ENCODE measurements at places on chromosomes 11 and 22. TPM values are rescaled to one million over a fixed set of nuclear protein-coding genes. Genes with fewer than 3 reads are reported as not detected.

- no peaks in the 10 kb centered on the region for H3K4me1 ChIP-seq
- H3K4me3 ChIP-seq: peak overlapping the region; percentile 33
- DNase-seq: peak; percentile 36
- no peaks in the 10 kb centered on the region for H3K36me3 ChIP-seq
- H3K27ac ChIP-seq: no peak overlapping the region
Observed at GRCh38 chr11:32830413-32830738, 649 bp downstream of the PRRG4 start.

GRCh38 chr11:127223026-127223425, 222.5 kb upstream of the KIRREL3 start:
- no peaks in the 10 kb centered on the region for H3K27me3 ChIP-seq
- peak; percentile 32 for DNase-seq
- H3K4me3 ChIP-seq: no peak overlapping the region
- H3K36me3 ChIP-seq: no peaks in the 10 kb centered on the region
- no peaks in the 10 kb centered on the region for H3K4me1 ChIP-seq

- DNase-seq: peak; percentile 83
- no peak overlapping the region for H3K27ac ChIP-seq
- no peaks in the 10 kb centered on the region for H3K4me1 ChIP-seq
- no peaks in the 10 kb centered on the region for H3K27me3 ChIP-seq
- peaks cover 23% of the 10 kb centered on the region for H3K36me3 ChIP-seq
Observed at GRCh38 chr22:42621505-42622002, 6.9 kb upstream of the POLDIP3 start.

DNA sequence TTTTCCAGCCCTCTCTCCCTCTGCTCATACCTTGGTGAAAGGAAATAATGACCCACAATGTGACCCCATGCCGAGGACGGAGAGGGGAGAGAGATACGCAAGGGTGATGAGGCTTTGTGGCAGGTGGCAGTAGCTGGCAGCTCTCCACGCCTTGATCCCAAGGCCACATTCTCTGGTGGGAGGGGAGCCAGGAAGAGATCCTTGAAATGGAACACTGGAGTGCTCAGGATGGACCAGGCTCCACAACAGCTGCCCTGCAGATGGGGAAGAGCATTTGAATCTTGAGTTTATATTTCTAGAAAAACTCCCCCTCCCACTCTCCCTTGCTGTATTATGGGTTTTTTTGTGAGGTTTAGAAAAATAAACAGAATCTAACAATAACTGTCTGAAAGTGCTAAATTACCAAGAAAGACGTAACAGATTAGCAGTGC, 61.6 kb upstream of the CDON start:
- no peak overlapping the region for H3K27ac ChIP-seq
- H3K4me3 ChIP-seq: no peak overlapping the region
- no peak for DNase-seq
- no peaks in the 10 kb centered on the region for H3K27me3 ChIP-seq

GRCh38 chr22:24494167-24494527, 985 bp upstream of the UPB1 start:
- H3K27me3 ChIP-seq: peaks cover 9% of the 10 kb centered on the region
- H3K4me3 ChIP-seq: no peak overlapping the region
- H3K4me1 ChIP-seq: peaks cover 16% of the 10 kb centered on the region

- no peak for DNase-seq
- no peaks in the 10 kb centered on the region for H3K27me3 ChIP-seq
- H3K36me3 ChIP-seq: peaks cover 37% of the 10 kb centered on the region
- no peak overlapping the region for H3K4me3 ChIP-seq
- no peak overlapping the region for H3K27ac ChIP-seq
Observed at GRCh38 chr22:24380220-24380904, 47.0 kb upstream of the ADORA2A start.

DNA sequence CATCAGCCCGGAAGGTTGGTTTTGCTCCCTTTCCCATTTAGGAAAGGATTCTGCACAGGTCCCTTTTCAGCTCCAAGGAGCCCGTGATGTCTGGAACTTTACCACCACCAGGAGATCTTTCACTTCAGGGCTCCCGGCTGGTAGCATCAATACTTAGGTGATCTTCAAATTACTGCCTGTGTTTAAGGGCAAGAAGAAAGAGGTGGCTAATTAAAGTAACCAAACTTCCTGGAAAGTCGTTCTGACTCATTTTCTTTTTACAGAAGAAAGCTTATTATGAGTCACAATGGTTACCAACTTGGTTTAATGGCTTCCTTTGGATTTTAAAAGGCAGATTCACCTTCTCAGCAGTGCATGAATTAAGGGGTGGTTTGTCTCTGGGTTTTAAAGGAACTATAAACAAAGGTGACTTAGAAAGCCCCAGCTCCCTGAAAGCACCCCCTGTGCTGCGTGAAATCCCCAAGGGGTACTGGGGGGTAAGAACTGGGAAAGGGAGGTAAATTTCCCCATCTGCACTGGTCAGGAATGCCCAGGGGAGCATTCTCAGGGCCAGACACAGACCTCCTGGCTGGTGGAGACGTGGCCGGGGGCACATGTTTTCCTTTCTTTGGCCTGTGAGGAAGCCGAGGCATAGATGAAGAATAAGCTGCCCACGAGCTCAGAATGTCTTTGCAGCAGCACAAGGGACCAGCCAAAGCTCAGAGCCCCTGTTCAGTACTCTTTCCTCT, 8.8 kb downstream of the POU2F3 start:
- H3K36me3 ChIP-seq: no peaks in the 10 kb centered on the region
- no peaks in the 10 kb centered on the region for H3K4me1 ChIP-seq
- no peak overlapping the region for H3K27ac ChIP-seq
- peaks cover 58% of the 10 kb centered on the region for H3K27me3 ChIP-seq

GRCh38 chr22:24937114-24937513, 9.4 kb downstream of the LHFPL7 start:
- no peak overlapping the region for H3K27ac ChIP-seq
- H3K4me1 ChIP-seq: no peaks in the 10 kb centered on the region
- DNase-seq: peak; percentile 52
- no peaks in the 10 kb centered on the region for H3K36me3 ChIP-seq
- H3K4me3 ChIP-seq: no peak overlapping the region

DNA sequence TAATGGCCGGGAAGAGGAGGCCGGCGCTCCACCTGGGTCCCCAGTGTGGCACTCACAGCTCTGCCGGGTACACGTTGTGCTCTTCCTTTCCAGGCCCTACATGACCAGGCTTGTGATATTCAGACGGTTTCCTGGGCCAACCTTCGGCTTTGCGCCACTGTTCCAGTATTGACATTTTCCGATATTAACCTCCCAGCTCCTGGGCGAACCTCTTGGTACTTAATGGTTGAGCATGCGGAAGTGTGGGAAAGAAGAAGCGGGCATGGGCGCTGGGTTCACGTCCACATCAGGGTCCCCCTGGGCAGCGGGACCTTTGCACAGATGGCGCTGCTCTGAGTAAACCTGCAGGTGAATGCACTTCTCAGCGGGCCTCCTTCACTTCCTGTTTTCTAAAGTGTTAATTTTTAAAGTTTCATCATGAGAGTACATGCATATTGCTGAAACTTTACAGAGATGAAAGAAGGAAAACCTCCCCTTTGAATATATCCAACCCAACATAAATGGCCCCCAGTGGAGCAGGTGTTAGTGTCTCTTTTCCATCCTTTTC, 286.7 kb downstream of the TBC1D22A start:
- H3K4me1 ChIP-seq: no peaks in the 10 kb centered on the region
- no peaks in the 10 kb centered on the region for H3K27me3 ChIP-seq
- H3K36me3 ChIP-seq: no peaks in the 10 kb centered on the region
- no peak for DNase-seq
- no peak overlapping the region for H3K27ac ChIP-seq
- no peak overlapping the region for H3K4me3 ChIP-seq

DNA sequence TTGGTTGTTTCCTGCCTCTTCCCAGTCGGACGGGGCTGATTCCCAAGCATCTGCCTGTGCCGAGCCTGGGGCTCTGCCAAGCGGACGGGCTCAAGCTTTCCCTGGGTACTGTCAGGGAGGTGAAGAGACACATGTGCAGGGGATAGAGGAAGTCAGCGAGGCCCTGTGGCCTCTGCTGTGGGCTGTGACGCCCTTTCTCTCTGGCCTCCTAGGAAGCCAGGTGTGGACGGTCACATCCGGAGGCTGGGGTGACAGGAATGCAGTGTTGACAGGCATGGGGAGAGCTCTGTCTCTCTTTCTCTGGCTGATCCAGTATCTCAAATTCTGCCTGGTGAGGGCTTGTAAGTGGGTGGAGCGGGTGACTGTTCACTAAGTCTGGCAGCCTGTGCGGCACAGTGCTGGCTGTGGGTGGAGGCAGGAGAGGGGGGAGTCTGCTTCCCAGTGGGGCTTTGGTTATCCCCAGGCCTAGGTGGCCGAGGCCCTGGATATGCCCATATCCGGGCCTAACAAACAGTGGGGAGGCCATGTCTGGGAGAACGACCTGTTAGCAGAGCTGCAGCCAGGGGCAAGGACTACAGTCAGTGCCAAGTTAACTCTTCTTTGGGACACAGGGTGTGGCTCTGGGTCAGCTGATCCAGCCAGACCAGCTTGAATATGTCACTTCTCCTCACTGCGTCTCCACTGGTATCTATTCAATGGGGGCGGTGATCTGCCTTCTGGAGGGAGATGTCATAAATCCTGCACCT, 1.9 kb downstream of the KCTD17 start:
- H3K4me3 ChIP-seq: no peak overlapping the region
- no peaks in the 10 kb centered on the region for H3K36me3 ChIP-seq
- H3K4me1 ChIP-seq: no peaks in the 10 kb centered on the region
- peak overlapping the region; percentile 13 for H3K27ac ChIP-seq
- DNase-seq: peak; percentile 30

GRCh38 chr11:19117760-19118097, 761 bp downstream of the ZDHHC13 start:
- DNase-seq: no peak
- no peak overlapping the region for H3K27ac ChIP-seq
- H3K36me3 ChIP-seq: no peaks in the 10 kb centered on the region
- H3K4me3 ChIP-seq: peak overlapping the region; percentile 95
- H3K27me3 ChIP-seq: peaks cover 3% of the 10 kb centered on the region

DNA sequence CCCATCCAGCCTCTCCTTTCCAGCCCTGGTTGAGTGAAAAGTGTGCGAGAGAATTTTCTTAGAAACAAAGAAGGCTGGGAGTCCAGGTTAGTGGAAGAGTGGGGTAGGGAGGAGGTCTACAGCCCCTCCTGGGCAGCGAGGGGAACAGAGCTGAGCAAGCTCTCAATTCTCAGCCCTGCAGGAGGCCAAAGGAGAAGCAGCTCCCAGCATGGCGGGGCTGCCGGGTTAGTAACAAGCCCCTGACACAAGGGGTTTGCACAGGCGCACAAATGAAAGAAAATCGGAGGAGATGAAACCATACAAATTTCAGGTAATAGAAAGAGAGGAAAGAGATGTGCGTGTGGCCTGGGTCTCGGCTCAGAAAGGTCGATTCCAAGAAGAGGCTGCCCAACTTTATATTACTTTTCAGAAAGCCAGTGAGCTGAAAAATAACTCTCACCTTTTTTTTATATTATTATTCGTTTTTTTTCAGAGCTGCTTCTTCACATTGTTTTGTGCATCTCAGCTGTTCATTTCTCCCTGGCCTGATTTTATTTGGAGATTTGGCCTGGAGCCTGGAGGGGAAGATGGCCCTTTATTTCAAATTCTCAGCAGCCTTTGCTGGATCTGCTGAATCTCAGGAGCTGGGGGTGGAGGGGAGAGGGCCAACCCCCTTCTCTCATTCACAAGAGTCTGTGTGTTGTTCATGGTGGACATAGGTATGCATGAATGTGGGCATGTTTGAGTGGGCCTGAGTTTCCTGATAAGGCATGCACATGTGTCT, 583.2 kb downstream of the BUD13 start:
- DNase-seq: no peak
- peaks cover 7% of the 10 kb centered on the region for H3K27me3 ChIP-seq

DNA sequence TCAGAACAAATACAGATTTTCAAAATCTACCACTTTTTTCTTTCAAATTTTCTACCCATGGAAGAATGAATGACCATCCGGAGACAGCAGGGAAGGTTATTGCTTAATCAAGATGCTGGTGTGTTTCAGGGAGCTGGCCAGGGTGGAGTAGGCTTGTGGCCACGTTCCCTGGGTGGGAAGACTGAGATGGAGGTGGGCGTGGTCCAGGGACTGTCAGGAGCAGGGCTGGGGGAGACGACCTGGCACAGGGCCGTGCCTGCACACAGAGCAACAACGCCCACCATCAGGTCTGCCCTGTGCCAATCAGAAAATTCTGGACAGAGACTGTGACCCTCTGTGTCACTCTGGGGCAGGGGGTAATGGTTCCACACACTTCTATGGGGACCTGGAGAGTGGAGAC, 7.1 kb upstream of the APOBEC3H start:
- H3K4me3 ChIP-seq: no peak overlapping the region
- H3K27me3 ChIP-seq: no peaks in the 10 kb centered on the region
- peaks cover 7% of the 10 kb centered on the region for H3K4me1 ChIP-seq

DNA sequence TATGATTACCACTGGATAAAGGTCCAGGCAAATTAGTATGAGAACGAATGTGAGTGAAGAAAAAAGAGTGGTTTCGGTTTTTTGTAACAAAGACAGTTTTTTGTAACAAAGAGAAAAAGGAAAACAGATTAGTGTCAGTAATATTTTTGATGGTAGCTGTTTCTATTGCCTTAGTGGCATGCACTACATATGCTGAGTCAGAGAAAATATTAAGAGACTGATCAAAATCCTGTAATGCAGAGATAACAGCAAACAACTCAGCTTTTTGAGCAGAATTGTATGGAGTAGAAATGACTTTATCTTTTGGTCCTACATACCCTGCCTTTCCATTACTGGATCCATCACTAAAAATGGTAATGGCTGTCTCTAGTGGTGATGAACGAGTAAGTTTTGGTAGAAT, 22.7 kb upstream of the MTNR1B start:
- no peak overlapping the region for H3K4me3 ChIP-seq
- H3K27ac ChIP-seq: no peak overlapping the region
- H3K36me3 ChIP-seq: no peaks in the 10 kb centered on the region
- no peaks in the 10 kb centered on the region for H3K4me1 ChIP-seq

GRCh38 chr22:38860283-38861169, 11.5 kb downstream of the CBX6 start:
- no peaks in the 10 kb centered on the region for H3K4me1 ChIP-seq
- peaks cover 5% of the 10 kb centered on the region for H3K36me3 ChIP-seq
- H3K27me3 ChIP-seq: no peaks in the 10 kb centered on the region
- H3K27ac ChIP-seq: no peak overlapping the region
- H3K4me3 ChIP-seq: no peak overlapping the region
- DNase-seq: no peak

GRCh38 chr11:76799066-76799804, 16.1 kb downstream of the TSKU start:
- peaks cover 6% of the 10 kb centered on the region for H3K36me3 ChIP-seq
- H3K27me3 ChIP-seq: no peaks in the 10 kb centered on the region
- H3K4me3 ChIP-seq: peak overlapping the region; percentile 8
- peak; percentile 88 for DNase-seq

Gene GSTT4
- not detected for total RNA-seq

Gene ZP1
- total RNA-seq: not detected

Gene TRIM51
- total RNA-seq: not detected

Gene PTPN5
- 1.6 TPM for total RNA-seq

Gene C11orf42
- total RNA-seq: not detected

Gene CD248
- 11.4 TPM for total RNA-seq

Gene MYBPC3
- total RNA-seq: 489 TPM

Gene OR1S1
- total RNA-seq: not detected

Gene SMIM38
- 5.5 TPM for total RNA-seq

Gene ANKRD13D
- 50.7 TPM for total RNA-seq

Gene MRPL21
- total RNA-seq: 75.9 TPM

Gene CRACR2B
- total RNA-seq: 43.9 TPM

Data from cardiac muscle cell (in vitro differentiated cells and primary cell).